ENCODE measurements at places on chromosomes 7 and 10.

GRCh38 chr7:74373536-74373935 is 80.2 kb upstream of the GTF2IRD1 start:
- no peak for DNase-seq

DNA sequence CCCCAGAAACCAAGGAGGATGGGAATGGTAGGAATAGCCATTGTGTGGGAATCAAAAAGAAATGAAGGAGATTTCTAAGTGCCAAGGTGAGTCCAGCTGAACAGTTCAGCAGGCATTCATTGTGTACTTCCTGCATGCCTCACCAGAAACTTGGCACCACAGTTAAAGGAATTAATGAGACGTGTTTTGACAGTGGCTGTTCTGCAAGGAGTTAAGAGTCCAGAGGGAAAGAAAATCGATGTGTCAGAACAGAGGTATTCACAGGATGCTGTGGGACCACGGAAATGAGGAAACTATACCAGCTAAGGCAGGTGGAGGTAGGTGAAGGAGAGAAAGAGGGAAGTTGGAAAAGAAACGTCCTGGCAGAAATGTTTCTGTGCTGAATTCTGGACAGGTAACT is 78.1 kb downstream of the PRKCQ start:
- DNase-seq, result no peak

DNA sequence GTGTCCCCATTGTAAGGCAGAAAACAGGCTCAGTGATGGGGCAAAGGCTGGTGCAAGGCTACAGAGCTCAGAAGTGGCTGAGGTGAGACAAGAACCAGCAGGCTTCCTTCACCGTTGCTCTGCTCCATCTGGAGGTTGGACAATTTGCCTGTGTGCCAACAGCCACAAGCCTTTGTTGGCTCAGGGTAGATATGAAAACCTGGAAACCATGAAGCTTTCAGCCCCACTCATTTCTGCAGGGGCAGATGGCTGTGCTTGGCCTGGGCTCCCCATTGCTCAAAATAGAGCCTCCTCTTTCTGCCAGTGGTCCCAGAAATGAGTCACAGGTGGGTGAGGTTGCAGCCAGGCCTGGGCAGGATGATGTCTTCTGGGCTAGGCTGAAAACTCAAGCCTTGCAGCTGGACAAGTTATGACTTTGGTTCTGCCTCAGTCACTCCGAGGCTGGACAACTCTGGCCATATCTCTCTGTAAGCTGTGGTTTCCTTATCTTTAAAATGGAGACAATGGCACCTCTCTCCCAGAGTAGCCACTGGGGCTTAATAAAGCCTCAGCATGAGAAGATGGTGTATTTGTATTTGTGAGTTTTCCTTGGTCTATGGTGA is 12.2 kb upstream of the ZNF273 start:
- no peak for DNase-seq

- DNase-seq, result no peak
These were observed 65.1 kb downstream of the ZRANB1 start for GRCh38 chr10:125006921-125007426.

DNA sequence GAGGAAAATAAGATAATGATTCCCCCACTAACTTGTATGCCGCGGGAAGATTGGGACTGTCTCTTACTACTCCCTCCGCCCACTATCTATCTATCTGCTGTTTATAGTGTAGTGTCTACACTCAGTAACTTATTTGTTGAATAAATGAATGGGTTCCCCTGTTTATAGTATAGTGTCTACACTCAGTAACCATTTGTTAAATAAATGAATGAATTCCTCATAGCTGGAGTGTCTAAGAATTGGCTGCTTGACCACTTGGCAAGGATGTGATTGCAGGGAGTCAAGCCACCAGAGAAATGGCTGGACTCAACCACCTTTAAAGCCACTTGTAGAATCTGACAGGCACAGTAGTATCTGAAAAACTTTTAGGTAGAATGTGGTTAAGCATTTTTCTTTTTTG is 147.1 kb downstream of the TRIL start:
- DNase-seq, result no peak

DNA sequence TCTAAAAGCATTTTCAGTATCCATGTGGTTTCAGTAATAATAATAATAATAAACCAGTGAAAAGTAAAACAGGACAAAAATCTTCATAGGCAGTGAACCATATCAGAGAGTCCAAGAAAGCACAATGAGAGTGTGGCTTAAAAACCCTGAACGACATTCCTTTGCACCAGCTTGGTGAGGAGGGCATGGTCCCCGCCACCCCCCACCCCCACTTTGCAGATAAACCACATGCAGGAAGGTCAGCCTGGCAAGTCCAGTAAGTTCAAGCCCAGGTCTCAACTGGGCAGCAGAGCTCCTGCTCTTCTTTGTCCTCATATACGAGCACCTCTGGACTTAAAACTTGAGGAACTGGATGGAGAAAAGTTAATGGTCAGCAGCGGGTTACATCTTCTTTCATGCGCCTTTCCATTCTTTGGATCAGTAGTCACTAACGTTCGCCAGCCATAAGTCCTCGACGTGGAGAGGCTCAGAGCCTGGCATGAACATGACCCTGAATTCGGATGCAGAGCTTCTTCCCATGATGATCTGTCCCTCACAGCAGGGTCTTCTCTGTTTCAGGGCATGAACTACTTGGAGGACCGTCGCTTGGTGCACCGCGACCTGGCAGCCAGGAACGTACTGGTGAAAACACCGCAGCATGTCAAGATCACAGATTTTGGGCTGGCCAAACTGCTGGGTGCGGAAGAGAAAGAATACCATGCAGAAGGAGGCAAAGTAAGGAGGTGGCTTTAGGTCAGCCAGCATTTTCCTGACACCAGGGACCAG is 172.5 kb downstream of the EGFR start:
- DNase-seq, result no peak

DNA sequence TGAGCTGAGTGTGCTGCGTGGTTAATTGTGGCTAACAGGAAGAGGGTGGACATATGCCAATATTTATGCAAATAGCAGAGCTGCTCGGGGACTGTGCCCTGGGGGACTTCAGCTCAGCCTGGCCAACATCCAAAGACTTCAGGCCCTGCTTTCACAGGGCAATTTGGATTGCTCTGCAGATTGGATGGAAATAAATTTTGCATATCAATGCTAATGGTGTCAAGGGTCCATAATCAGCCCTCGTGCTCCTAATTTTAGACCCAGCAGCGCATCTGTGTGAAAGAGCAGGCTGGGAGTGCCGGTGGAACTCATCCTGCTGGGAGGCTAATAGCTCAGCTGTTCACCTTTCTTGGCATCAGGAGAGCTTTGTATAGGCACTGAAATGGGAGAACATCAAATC is 270.1 kb downstream of the TCERG1L start:
- no peak for DNase-seq

GRCh38 chr7:2823130-2823529 is 21.0 kb downstream of the GNA12 start:
- DNase-seq, result no peak

GRCh38 chr7:83155407-83155806 is 7.3 kb downstream of the PCLO start:
- DNase-seq, result no peak

DNA sequence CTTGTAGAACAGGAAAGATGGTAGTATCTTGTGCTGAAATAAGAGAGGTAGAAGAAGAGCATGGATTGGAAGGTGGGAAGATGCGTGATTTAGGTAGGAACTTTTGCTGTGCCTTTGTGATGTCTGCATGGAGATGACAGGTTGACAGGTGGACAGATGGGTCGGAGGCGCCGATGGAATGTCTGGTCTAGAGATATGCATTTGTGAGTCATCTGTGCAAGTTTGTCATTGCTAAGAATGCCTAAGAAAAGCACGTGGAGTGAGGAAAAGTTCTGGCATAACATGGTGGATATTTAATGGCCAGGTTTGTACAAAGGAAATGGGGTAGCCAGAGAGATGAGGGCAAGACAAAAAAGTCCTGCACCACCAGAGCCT is 76.0 kb upstream of the ARMC3 start:
- DNase-seq, result no peak

GRCh38 chr10:93542358-93542791 is 24.1 kb upstream of the FFAR4 start:
- no peak for DNase-seq

- no peak for DNase-seq
These were observed 3.5 kb upstream of the BMPER start for GRCh38 chr7:33901847-33902246.

DNA sequence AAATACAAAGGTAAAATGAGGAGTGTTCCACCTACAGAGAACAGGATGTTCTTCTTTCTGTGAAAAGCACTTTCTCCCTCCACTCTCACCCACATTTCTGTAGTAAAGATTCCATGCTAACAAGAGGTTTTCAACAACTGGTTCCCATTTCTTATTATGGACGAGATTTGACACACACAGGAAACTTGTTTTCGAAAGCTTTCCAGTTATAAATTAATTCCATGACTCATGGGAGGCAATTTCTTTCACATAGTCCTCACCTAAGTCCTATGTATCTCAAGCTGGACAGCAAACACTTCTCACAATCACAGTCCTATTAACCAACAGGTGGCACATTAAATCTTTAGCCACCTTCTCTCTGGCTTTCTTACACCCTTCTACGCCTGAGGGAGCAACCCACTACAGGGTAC is 24.5 kb downstream of the RAPGEF5 start:
- DNase-seq, result no peak

DNA sequence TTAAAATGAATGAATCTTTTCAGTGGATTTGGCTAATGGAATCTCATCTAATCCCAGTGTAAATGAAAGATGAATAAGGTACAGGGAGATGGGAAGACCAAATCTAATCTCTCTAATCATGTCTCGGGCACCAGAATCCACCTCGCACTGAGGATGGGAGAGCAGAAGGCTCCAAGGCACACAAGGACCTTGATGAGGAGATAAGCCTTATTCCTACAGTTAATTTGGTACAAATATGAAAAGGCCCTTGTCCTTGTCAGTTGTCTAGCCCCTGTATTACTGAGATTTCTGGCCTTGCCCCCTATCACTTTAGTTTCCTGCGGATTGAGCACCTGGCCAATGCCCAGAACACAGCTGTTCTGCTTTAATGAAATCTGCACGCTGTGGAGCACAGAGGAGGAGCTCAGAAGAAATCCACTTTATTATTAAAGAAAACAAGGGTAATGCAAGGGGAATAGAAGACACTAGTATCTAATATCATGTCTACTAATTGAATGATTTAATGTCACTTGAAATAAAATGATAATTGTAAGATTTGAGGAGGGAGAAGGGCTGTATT is 321.4 kb upstream of the HGF start:
- no peak for DNase-seq

- DNase-seq, result no peak
These were observed 588.0 kb upstream of the LRRN3 start for GRCh38 chr7:110502888-110503465.

DNA sequence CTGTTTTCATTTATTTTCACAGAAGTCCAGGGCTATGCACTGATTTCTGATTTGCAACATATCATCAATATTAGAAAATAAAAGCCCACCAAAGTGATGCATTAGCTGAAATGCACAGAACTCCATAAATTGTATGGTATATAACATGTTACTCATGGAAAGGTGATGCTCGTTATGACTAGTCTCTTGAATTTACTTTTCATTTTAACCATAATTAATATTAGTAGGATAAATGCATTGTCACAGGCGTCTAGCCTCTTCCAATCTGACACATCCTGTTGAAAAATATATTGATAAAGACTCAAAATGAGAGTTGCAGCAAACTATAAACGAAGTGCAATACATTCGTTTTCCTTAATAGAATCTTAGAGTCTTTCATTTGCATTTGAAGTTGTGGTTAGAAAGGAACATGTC is 92.4 kb downstream of the CPED1 start:
- no peak for DNase-seq

DNA sequence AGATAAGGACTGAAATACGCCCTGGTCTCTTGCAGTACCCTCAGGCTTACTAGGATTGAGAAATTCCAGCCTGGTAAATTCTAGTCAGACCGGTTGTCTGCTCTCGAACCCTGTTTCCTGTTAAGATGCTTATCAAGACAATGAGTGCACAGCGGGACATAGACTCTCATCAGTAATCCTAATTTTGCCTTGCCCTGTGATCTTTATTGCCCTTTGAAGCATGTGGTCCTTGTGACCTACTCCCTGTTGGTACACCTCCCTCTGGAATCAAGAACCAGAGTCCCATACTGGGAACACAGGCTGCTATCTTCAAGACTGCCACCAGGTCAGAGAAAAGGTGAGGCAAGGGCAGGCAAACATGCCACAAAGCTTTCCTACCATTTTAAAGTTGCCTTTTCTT is 7.2 kb downstream of the C10orf53 start:
- no peak for DNase-seq

- peak; percentile 51 for DNase-seq
These were observed 4.1 kb upstream of the C10orf120 start for GRCh38 chr10:122703483-122704448.

DNA sequence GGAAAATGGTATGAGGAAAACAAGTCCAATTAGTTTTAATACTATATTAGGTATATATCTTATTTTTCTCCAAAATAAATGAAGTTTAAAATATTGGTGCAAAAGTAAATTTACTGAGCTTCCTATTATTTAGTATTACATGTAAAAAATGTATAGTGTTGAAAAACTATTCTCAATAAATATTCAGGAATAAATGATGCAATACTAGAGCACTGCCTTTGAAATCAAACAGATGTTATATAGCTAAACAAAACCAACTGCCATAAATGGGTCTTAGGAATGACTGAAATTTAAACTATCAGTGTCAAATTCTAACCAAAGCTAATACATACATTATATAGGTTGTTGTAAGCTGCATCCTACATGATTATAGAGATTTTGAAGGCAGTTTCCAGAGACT is 1434.0 kb upstream of the LRRTM3 start:
- no peak for DNase-seq

GRCh38 chr10:132609211-132609610 is 71.6 kb downstream of the INPP5A start:
- no peak for DNase-seq

- no peak for DNase-seq
These were observed 4.8 kb downstream of the ANK3 start for GRCh38 chr10:60384708-60385398.

DNA sequence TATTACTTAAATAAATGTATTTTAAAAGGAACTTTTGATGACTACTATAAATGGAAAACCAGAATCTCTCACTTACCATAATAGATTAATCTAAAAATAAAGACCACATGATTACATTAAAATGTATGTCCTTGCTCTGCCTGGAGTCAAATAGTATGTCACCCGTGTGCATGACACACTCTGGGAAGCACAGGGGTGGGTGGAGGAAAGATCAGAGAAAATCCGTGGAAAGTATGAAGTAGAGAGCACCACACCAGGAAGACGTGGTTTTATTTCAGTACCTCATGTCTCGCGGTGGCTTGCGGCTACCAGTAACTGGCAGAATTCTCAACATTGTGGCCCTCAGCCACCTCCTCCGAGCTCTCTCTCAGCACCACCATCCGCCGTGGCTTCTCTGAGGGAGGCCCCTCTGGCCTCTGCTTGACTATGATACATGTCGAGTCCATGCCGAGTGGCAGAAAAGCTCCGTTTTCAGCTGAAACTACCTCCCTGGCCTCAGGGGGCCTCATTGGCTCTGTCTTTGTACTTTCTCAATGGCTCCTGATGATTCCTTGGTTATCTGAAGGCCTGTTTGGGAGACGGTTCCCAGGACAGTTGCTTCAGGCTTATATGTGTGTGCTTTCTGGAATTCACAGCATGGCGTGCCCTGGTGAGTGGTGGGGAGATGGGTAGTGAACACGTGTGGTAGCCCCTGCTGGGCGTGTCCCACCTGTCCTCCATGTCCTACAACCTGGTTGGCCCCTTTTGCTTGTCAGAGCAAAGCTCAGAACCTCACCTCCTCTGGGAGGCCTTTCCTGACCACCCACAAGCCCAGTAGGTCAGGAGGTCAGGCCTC is 49.8 kb downstream of the LHPP start:
- DNase-seq, result no peak

GRCh38 chr10:71368643-71369042 is 28.1 kb upstream of the CDH23 start:
- no peak for DNase-seq
